ENCODE measurements at places on chromosomes 1 and 21. TPM values are rescaled to one million over a fixed set of nuclear protein-coding genes. Genes with fewer than 3 reads are reported as not detected.
A peak's percentile ranks its signal among the peaks of the same experiment; 100 is the strongest.

- peak overlapping the region; percentile 79 for H3K4me3 ChIP-seq
- H3K27ac ChIP-seq, result peak overlapping the region; percentile 95
- H3K36me3 ChIP-seq, result peaks cover 51% of the 10 kb centered on the region
- H3K4me1 ChIP-seq, result peaks cover 49% of the 10 kb centered on the region
- H3K27me3 ChIP-seq, result peaks cover 8% of the 10 kb centered on the region
- no peak for DNase-seq
These were observed 19.7 kb downstream of the SLC2A1 start for GRCh38 chr1:42938645-42939615.

DNA sequence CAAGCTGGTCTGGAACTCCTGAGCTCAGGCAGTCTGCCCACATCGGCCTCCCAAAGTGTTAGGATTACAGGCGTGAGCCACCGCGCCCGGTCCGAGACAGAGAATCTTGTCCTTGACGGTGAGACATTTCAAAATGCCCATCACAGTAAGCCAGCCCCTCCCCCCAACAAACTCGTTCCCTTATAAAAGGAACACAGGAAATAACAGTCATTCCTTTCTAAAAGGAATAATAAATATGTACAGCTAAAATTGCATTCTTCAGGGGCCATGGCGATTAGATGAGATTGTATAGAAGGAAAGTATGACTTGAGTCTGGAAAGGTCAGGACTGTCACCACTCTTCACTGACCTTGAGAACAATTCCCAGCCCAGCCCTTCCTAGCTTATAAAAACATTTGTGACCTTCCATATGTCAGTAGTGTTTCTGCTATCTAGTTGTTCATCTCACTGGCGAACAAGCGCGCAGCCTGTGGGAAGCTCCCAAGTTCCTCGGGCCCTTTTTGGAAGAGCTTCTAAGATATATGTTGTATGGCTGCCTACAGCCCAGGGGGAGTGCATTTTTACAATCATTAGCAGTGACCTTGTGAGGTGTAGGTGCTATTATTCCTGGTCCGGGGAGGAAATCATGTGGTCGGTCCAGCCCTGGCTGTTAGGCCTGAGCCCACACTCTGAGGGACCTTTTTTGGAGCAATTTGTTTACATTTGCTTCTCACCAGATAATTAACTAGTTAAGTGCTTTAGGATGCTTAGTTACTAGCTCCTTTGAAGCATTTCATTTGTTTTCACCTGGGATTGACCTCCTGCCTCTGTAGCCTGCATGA is 8.7 kb downstream of the SZRD1 start:
- H3K4me1 ChIP-seq, result peaks cover 46% of the 10 kb centered on the region
- peaks cover 12% of the 10 kb centered on the region for H3K36me3 ChIP-seq
- peak overlapping the region; percentile 21 for H3K4me3 ChIP-seq
- H3K27me3 ChIP-seq, result no peaks in the 10 kb centered on the region
- DNase-seq, result no peak

DNA sequence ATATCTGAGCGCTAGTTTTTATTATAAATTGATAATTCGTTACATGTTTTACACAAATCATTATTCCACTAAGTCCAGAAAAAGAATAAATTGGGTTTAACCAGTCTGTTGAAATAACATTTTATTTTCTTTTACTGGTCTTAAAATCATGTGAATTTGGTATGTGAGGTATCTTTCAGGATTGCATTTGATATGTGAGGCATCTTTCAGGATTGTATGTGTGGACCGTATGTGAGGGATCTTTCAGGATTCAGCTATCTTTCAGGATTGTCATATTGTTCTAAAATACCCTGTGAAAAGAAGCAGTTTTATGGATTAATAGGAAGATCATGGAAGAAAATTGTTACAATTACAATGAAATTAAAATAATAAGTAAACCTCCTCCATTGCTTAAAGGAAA is 42.9 kb downstream of the USP25 start:
- DNase-seq, result no peak
- H3K27me3 ChIP-seq, result no peaks in the 10 kb centered on the region
- H3K27ac ChIP-seq, result no peak overlapping the region
- peaks cover 12% of the 10 kb centered on the region for H3K4me1 ChIP-seq
- H3K36me3 ChIP-seq, result peaks cover 29% of the 10 kb centered on the region

DNA sequence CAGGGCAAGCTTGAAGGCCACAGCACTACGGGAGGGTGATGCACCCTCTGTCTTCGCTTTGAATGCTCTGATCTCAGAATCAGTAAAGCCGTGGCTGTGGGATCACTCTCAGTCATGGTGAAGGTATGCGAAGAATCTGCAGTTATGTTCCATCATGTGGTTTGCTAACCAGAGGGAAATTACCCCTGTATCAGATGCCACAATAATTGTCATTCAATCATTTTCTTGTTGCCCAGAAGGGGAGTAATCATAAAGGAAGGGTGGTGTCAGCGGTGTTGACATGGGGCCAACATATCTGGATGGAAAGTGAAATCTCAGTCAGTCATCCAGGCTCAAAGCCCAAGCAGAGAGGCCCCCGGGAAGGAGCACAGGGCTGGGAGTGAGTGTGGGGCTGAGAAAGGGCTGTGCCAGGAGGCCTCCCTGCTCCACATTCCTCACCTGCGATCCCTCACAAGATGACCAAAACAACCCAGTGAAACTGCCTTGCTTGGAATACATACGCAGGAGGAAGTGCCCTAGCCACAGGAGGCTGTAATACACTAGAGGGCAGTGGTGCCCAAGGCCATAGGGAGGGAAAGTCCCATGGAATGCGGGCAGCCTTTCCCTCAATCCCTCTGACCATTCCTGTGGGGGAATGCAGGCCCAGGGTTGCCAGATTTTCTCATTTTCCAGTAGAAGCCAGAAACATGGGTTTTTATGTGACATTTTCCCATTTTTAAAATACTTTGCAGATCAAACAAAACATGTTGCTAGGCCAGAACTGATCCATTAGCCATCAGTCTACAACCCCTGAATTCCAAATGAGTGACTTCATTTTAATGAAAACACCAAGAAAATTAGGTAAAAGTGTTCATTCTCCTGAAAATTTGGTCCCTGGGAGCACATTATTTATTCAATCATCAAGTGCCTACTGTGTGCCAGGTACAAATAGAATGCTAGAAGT is 95.7 kb upstream of the VANGL1 start:
- H3K27ac ChIP-seq, result peak overlapping the region; percentile 95
- H3K4me3 ChIP-seq, result peak overlapping the region; percentile 45
- DNase-seq, result no peak

GRCh38 chr1:93925206-93925605 is 16.0 kb upstream of the GCLM start:
- no peak overlapping the region for H3K4me3 ChIP-seq
- no peak overlapping the region for H3K27ac ChIP-seq
- no peaks in the 10 kb centered on the region for H3K36me3 ChIP-seq

GRCh38 chr1:31981972-31982371 is 31.7 kb upstream of the KHDRBS1 start:
- no peaks in the 10 kb centered on the region for H3K27me3 ChIP-seq
- peak overlapping the region; percentile 80 for H3K27ac ChIP-seq
- no peaks in the 10 kb centered on the region for H3K36me3 ChIP-seq
- peaks cover 34% of the 10 kb centered on the region for H3K4me1 ChIP-seq

DNA sequence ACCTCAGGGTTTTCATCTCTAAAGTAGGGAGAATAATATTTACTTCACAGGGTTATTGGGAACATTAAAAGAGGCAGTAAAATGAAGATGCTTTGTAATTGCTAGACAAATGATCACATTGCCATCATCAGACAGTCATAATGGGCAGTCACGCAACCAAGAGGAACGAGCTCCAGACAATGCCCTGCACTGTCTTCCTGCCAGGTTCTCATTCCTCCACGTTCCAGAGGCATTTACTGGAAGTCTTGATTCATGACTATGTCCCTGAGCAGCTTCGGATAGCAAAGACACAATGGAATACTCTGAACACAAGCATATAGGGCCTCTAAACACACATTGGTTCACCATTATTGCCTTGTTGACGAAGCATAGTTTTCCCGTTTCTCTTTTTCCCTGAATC is 389.7 kb downstream of the NTNG1 start:
- H3K27ac ChIP-seq, result no peak overlapping the region
- DNase-seq, result no peak
- no peak overlapping the region for H3K4me3 ChIP-seq
- no peaks in the 10 kb centered on the region for H3K27me3 ChIP-seq
- H3K36me3 ChIP-seq, result no peaks in the 10 kb centered on the region
- peaks cover 43% of the 10 kb centered on the region for H3K4me1 ChIP-seq

- DNase-seq, result no peak
- H3K36me3 ChIP-seq, result peaks cover 4% of the 10 kb centered on the region
- H3K27me3 ChIP-seq, result no peaks in the 10 kb centered on the region
- no peak overlapping the region for H3K27ac ChIP-seq
- no peak overlapping the region for H3K4me3 ChIP-seq
- H3K4me1 ChIP-seq, result peaks cover 35% of the 10 kb centered on the region
These were observed 22.8 kb downstream of the NEK7 start for GRCh38 chr1:198179556-198179981.

GRCh38 chr1:234989019-234989418 is 139.6 kb downstream of the TOMM20 start:
- H3K27me3 ChIP-seq, result no peaks in the 10 kb centered on the region
- no peak for DNase-seq
- H3K4me1 ChIP-seq, result peaks cover 47% of the 10 kb centered on the region
- no peak overlapping the region for H3K27ac ChIP-seq

- no peak overlapping the region for H3K4me3 ChIP-seq
- H3K27ac ChIP-seq, result no peak overlapping the region
- peaks cover 34% of the 10 kb centered on the region for H3K4me1 ChIP-seq
- DNase-seq, result no peak
- no peaks in the 10 kb centered on the region for H3K27me3 ChIP-seq
These were observed 17.4 kb downstream of the KIAA0319L start for GRCh38 chr1:35539824-35540261.

DNA sequence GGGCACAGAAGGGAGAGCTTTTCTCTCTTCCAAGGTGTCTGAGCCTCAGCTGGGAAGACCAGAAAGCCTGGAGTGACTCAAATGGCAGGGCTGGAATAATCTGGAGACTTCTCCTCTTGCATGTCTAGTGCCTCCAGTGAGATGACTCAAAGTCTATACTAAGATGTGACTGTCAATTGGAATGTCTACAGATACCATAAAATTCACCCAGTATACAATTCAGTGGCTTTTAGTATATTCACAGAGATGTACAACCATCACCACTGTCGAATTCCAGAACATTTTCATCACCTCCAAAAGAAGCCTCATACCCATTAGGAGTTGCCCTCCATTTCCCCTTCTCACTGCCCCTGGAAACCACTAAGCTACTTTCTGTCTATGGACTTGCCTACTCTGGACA is 47.9 kb upstream of the CNN3 start:
- DNase-seq, result no peak
- no peak overlapping the region for H3K4me3 ChIP-seq
- no peak overlapping the region for H3K27ac ChIP-seq
- H3K4me1 ChIP-seq, result peaks cover 17% of the 10 kb centered on the region
- peaks cover 3% of the 10 kb centered on the region for H3K36me3 ChIP-seq

DNA sequence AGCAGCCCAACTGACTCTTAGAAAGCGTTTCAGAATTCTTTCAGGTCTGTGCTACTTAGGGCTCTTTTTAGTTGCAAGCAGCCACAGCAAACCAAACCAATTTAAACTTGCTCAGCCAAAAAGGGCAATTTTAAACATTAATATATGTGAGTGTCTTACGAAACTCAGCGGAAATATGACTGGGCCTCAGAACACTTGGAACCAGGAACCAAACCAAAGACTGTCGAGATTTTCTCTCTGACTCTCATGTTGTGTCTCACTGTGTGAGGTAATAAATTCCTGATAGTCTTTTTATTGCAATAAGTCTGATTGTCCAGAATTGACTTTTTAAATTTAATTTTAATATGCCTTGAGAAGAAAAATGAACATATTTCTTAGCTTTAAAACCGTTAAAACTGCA is 122.3 kb downstream of the SYF2 start:
- H3K4me1 ChIP-seq, result peaks cover 7% of the 10 kb centered on the region
- H3K4me3 ChIP-seq, result no peak overlapping the region
- DNase-seq, result no peak
- no peaks in the 10 kb centered on the region for H3K36me3 ChIP-seq
- H3K27ac ChIP-seq, result no peak overlapping the region
- peaks cover 14% of the 10 kb centered on the region for H3K27me3 ChIP-seq

- peaks cover 3% of the 10 kb centered on the region for H3K27me3 ChIP-seq
- H3K4me3 ChIP-seq, result peak overlapping the region; percentile 62
- peak; percentile 58 for DNase-seq
- peaks cover 18% of the 10 kb centered on the region for H3K4me1 ChIP-seq
- no peaks in the 10 kb centered on the region for H3K36me3 ChIP-seq
These were observed 391.6 kb upstream of the VAMP3 start for GRCh38 chr1:7379441-7379971.

GRCh38 chr21:31489014-31489413 is 145.0 kb upstream of the TIAM1 start:
- H3K27ac ChIP-seq, result no peak overlapping the region
- DNase-seq, result no peak
- peaks cover 16% of the 10 kb centered on the region for H3K4me1 ChIP-seq
- no peak overlapping the region for H3K4me3 ChIP-seq
- no peaks in the 10 kb centered on the region for H3K27me3 ChIP-seq

DNA sequence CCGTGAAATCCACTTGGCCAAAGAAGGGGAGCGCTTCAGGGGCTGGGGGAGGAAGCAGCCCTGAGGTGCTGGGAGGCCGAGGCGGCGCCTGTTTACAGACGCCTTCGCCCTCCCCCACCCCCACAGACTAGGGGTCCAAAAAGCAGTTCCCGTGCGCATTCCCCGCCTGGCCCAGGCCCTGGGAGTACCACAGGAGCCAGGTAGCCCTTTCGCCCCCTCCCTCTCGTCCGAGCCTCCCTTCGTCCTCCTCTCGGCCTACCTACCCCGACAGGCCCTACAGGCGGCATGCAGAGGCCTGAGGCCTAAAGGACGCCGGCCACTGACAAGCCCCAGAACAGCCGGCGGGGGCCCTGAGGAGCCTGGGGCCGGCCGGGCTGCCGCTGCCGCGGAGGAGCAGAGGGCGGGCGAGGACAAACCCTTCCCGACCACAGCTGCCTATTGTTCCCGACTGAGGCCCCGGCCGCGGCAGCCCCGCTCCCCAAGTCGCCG is 522 bp downstream of the RC3H1 start:
- H3K27ac ChIP-seq, result peak overlapping the region; percentile 94
- peaks cover 25% of the 10 kb centered on the region for H3K4me1 ChIP-seq
- peak; percentile 75 for DNase-seq

DNA sequence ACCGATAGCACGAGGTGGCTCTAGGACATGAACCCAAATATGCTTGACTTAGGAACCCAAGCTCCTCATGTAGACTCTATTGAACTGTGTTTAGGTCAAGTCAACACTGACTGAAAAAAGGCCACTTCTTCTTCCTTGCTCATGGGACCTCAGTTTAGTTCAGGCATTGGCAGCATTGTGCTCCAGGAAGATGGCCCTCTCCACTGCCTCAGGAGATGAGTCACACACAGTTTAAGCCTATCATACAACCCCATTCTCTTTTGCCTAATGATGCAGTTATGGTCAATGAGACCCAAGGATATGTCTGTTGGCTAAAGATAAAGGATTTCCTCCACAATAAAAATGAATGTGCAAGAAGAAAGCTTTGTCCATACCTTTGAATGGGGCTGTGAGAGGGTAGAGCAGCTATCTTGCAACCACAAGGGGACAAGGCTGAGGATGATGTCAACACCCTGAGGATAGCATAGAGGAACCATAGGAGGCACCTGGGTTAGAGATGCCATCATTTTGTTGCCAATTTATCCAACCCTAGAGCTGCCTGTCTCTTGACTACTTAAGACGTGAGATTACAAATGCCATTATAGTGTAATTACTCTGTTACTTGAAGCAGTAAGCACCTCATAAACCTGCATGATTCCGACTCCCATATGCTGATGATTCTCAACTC is 3.0 kb upstream of the TRIM63 start:
- peaks cover 3% of the 10 kb centered on the region for H3K27me3 ChIP-seq
- H3K4me1 ChIP-seq, result peaks cover 33% of the 10 kb centered on the region
- H3K36me3 ChIP-seq, result no peaks in the 10 kb centered on the region
- H3K27ac ChIP-seq, result no peak overlapping the region

- H3K27ac ChIP-seq, result no peak overlapping the region
- peaks cover 60% of the 10 kb centered on the region for H3K27me3 ChIP-seq
- H3K4me3 ChIP-seq, result no peak overlapping the region
- no peaks in the 10 kb centered on the region for H3K4me1 ChIP-seq
These were observed 8.1 kb upstream of the TADA1 start for GRCh38 chr1:166884040-166884642.

The DPYD gene
- 6.9 TPM for total RNA-seq
